ENCODE measurements at places on chromosomes 7 and 10.

DNA sequence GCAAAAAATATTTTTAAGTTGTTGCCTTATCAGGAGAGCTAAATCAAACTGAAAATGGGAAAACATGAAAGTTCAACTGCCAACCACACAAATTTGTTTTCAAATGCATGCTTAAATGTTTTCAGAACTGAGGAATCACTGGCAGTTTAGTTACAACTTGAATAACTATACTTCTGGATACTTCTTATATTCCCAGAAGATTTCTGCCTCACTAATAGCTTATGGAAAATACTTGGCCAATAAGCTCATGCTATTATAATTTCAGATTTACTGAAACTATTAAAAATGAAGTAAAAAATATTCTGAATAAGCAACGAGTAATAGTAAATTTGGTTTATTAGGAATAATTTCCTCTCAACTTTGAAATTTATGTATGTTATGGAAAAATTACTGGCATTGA, 222.2 kb downstream of the CDK14 start:
- no peak for DNase-seq

DNA sequence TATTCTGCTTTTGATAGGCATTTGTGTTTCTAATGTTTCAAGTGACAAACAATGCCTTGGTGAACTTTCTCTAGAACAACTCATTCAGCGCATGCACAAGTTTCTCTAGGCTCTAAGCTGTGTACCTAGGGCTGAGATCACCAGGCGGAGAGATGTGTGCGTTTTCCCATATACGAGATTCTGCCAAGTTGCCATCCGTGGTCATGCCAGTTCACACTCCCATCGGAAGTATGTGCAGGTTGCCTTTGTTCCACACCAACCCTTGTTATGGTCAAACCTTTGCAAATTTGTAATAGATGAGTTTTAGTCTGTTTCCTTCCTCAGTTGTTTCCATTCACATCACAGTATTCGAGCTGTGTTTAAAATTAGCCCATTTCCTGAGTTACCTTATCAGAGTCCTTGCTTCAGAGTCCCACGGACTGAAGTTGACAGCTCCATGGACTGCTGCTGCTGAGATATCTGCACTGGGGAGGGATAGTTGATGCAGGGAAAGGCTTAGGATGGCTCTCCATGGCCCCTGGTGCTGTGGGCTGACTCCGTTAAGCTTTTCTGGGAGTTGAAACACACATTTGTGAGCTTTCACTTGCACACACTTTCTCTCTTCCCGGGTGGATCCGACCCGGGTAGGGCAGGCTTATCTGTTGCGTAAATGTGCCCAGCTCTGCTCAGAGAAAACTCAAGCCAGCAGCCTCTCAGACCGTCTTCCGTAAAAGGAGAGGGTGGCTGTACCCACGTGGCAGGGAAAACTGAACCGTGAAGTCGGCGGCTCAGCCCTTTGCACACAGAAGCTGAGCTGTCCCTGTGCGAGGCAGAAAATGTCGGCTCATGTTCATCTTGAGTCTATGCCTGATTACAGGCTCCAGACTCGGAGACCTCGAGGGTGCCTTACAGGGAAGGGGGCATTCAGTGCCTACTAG, 49.4 kb downstream of the HK1 start:
- DNase-seq, result peak; percentile 48

DNA sequence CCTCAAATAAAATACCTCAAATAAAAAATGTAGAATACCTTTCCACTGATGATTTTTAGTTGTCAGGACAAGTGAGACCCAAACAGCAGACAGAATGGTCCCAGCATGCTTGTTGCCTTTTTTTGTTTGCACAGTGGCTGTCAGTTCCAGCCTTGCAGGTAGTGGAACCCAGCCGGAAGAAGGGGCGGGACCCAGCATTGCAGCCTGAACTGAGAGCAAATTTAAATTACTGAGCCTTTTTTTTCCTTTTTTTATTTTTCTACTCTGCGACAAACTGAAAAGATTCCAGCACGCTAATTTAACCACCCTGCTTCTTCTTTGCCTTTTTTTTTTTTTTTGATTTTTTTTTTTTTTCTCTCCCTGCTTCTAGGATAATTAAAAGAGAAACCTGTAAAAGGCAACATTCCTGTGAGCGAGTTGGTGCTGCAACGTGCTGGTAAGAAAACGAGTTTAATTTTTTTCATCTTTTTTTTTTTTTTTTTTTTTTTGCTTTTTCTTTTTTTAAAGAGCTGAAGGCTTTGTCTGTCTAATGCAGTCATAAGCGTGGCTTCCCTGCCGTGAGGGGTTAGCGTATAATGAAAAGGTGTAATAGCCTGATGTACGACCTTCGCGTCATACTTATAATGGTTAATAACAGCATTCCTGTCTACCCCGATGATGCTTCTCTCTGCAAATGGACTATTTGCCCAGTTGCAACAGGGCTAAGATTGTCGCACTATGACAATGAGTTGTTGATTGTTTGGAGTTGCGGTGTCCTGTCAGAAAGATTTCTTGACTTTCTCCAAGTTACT, 555.3 kb upstream of the CELF2 start:
- no peak for DNase-seq

DNA sequence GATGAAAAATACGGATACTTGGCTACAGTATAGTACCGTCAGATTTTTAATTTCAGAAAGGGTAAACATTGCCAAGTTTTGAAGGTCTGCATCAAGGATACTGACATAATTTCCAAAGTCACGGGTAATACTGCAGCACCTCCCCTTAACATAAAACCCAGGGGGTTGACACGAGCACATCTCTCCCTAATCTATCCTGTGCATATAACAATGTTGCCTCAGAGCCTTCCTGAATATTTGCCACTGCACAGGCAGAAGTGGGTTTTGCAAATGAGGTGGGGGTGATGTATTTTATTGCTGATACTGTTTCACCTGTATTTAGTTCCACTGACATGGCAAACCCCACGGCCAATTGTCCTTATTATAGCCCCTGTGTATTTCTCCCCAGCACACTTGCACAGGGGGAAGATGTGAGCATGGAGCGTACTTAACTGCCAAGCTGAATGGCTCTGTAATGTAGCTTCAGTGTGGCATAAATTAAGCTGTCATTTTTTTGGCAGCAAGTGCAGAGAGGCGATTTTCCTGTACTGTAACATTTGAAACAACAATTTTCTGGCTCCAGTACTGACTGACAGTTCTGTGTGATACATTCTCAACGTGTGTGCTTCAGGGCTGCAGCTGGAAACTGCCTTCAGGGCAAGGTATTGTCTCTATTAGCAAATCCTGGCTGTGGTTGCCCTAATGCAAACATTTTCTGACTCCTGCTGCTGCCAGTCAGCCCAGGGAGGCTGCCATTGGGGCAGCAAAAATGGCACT, 299.6 kb upstream of the SP4 start:
- DNase-seq, result no peak

GRCh38 chr10:96415891-96416554, 57.2 kb upstream of the OPALIN start:
- DNase-seq, result no peak

GRCh38 chr7:75986147-75986781, 8.1 kb downstream of the TMEM120A start:
- DNase-seq, result no peak

GRCh38 chr7:116329686-116330503, 119.6 kb downstream of the TES start:
- no peak for DNase-seq
